ENCODE measurements at places on chromosomes 7 and 10.

DNA sequence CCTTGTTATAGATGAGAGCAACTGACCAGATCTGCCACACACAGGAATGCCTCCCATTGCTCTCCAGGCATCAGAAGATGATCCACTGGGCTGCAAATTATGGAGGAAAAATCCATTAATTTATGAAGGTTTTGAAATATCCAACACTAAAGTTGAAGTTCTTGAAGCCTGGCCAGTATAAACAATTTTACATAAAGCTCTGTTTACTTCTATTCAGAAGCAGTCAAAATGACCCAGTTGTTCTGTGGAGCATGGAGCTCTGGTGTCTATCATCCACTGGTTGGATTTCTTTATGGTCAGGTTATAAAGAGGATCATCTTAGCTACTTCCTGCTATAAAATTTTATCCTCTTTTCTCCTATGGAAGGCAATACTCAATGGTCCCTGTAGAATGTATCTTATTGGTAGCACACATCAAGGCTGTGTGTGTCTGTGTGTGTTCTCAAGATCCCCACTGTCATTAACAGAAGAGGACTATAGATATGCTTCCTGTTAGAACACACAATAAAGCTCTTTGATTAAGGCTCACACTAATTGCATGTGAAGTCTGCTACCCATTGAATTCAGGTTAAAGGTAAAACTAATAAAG lies 747.4 kb downstream of the SUGCT start:
- no peak for DNase-seq

DNA sequence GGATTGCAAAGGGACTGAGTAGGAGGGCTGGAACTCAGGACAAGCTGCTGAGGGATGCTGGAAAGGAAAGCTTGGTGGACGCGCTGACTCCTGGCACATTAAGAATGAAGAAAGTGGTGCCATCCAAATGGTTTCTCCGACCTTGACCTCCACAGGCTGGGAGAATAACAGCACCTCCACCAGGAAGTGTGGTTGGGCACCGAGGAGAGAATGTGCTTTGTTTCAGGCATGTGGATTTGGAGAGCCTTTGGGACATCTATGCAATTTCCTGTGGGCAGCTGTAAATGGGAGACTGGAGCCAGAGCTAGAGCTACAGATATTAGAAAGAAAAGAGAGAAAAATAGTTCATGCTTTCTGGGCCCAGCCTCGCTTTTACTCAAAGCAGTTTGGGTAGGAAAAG lies 29.8 kb upstream of the HABP2 start:
- no peak for DNase-seq

DNA sequence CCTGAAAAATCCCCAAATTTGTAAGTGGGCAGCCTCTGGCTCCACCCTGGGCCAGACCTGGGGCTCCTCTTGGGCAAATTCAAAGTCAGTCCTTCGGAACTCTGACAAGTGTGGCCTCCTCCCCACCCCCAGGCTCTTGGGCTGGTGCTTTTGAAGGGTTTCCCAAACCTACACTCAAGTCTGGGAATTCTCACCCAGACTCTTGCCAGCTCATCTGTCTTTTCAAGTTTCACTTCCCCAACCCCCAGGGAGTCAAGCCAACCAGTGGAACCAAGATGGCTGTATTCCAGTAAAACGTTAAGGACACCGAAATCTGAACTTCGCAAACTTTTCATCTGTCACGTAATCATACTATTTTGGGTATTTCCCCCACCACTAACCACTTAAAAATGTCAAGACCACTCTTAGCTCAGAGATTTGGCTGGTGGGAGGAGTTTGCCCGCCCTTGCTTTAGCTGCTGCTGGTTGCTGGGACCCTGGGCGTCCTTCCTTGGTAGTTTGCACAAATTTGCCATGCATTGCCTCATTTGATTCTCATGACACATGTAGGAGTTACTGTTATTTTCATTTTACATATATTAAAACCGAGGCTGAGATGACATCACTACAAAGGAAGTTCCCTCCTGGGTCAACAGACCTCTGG lies 1.7 kb upstream of the MYO1G start:
- DNase-seq, result no peak

DNA sequence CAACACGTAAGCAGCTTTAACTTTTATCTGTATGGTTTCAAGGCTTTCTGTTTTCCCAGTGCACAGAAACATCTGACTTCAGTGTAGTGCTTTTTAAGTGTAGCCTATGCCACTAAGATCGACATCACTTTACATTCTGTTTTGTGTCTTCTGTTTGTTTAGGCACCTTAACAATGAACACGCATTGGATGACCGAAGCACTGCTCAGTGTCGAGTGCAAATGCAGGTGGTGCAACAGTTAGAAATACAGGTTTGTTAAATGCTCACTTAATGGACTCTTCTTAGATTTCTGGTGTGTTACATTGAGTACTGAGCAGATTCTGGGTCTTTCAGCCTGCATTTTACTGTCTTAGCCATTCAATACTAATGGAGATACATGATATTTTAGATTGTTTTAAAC lies 237.4 kb downstream of the FOXP2 start:
- no peak for DNase-seq

Data from amniotic epithelial cell (primary cell).